MV-4-11 (cell line): ENCODE measurements at places on chromosomes 2 and 18.
A peak's percentile ranks its signal among the peaks of the same experiment; 100 is the strongest.

GRCh38 chr18:34543945-34544344, 166.2 kb upstream of the DTNA start:
- DNase-seq, result peak; percentile 16

DNA sequence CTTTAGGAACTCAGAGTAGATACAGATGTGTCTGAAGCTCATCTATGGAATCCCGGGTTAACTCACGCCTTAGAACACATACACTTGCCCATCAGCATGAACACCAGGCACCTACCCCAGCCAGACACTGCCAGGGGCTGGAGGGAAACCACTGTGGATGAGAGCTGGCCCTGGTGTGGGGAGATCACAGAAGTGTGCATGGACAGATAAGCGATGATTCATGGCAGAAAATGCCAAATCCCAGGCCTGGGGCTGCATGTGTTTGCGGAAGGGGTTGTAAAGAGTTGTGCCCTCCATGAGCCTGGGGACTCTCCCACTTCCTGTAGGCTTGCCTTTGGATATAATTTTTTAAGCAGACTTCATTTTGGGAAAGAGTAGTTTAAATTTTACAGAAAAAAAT, 193.4 kb downstream of the FHOD3 start:
- no peak for DNase-seq

DNA sequence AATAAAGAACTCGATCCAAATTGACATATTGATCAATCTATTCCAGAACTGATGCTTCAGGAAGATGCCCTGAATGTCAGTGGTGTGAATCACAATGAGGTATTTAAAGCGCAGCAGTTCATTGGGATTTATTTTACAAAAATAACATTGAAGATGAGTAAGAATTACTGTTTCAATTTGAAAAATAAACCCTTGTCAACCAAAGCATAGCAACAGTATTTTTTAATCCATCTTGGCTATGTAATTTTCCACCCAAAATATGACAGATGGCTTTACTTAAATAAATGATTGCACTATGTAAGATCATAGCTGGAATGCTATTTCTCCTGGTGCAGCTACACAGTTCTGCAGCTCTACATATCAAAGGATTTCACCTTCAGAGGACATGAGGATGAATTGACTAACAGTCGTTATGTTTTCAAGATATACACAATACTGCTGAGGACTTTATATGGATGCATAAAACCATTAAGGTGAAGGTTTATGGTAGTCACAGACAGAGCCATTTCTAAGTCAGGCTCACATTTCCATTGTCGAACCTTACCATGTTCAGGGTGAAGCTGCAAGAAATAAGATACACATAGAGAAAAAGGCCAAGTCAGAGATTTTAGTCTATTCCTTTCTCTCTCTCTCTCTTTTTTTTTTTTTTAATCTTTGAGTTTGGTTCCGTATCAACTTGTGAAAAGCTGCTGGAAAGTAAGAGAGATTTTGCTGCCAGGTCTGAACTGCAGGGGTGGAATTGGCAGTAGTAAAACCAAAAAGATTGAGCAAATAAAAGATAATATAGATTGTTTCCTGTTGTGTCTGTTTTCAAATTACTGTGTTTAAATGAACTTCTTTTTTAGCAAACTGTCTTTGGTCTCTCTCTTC, 398.0 kb upstream of the CDH20 start:
- DNase-seq, result no peak

- no peak for DNase-seq
These were observed 100.7 kb downstream of the DTNB start for GRCh38 chr2:25572638-25573037.

- no peak for DNase-seq
These were observed 1048.4 kb upstream of the CDH2 start for GRCh38 chr18:29225351-29225750.

DNA sequence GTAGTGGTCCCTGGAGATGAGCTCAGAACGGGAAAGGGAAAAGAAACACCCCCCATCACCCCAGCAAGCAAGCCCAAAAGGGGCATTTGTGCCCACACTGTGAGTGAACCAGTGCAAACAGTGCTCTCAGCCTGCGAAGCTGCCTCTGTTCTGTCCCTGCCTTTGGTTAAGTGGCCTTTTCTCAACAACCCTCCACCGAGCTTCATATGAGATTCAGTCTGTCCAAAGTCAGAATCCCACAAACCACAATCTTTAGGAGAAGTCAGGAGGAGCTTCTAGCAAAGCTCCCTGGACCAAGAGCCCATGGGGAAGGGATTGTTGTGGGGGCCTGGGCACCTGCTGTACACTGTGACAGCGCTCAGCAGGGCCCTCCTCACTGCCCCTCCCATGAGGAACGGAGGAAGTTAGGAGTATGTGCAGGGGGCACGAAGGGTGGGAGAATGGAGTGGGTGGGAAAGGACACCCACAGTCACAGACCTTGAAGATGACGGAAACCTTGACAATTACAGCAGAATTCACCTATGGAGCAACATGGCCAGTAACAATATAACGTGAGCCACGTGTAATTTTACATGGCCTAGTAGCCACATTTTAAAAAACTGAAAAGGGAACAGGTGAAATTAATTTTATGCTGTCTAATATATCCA, 119.5 kb downstream of the SMAD7 start:
- peak; percentile 26 for DNase-seq

DNA sequence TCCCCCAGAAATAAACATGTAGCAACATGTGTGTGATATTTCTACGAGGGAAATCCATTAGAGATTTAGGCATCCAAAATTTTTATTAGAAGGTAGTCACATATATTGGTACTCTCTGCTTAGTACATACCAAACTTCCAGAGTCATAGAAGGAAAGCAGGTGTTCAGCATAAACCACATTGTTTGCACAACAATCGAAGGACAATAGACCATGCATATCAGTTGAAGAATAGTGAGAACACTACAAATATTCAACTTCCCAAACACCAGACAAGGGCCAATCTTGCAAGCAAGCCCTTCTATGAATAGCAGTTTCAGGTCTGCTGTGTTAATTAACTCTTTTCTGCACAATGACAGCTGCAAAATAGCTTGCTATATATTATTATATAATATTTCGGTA, 702.2 kb downstream of the ERBB4 start:
- no peak for DNase-seq

- DNase-seq, result no peak
These were observed 30.8 kb downstream of the FBXO48 start for GRCh38 chr2:68436270-68436669.

GRCh38 chr2:143289025-143289424, 159.8 kb downstream of the ARHGAP15 start:
- DNase-seq, result no peak

- DNase-seq, result no peak
These were observed 161.7 kb upstream of the ZNF236 start for GRCh38 chr18:76660571-76661192.

DNA sequence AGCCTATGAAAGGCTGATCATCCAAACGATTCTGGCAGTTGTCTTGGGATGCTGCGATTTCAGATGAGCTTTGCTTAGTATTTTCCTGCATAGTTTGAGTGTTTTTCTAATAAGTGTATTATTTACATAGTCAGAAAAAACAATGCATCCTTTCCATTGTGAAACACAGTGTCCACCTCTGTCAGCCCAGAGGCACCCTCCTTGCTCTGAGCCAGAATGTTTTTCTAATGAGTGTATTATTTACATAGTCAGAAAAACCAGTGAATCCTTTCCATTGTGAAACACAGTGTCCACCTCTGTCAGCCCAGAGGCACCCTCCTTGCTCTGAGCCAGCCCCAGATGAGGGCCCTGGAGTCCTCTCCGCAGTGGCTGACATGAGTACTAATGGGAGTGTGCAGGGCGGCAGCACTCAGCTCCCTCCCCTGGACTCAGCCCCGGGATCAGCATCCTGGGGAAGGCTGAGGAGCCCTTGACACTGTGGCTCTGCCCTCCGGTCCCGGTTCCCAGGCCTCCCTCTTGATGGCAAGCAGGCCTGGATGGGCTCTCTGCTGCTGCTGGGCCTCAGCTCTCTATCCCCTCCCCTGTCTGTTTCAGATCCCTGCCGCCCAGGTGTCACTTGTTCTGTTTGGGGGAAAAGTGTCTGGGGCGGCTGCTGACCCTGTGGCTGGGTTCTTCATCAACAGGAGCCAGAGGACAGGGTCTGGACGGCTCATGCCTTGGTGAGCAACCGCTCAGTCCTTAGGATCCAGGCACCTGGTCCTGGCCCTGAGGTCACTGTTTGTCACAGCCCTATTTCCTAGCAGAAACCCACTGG, 5.9 kb downstream of the MFSD2B start:
- no peak for DNase-seq

DNA sequence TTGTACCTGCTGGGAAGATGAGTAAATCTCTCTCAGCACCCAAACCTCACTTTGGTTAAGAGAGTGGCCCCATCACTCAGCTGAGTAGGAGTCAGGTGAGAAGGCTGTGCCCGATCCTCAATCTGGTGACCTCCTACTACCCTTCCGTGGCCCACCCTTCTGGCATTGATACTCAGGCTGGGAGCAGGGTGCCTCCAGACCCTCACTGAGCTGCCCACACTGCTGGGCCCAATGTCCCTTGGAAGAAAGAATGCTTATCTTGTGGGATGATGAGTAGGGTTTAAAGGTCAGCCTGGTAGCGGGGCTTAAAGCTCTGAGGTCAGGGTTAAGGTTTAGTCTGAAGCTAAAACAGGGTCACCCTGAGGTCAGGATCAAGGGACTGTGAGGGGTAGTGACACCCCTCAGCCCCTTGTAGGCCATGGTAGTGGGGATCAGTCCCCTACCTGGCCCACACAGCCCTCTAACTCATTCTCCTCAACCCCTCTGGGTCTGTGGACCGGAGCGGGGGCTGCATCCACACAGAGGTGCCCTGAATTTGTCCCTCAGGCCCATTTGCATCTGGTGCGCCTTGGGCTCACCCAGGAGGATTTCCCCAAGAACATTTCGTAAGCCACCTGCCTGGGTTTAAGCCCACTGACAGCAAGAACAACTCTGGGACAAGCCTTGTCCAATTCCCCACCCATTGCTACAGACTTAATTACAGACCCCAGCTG, 123.8 kb downstream of the CYP26B1 start:
- no peak for DNase-seq

GRCh38 chr2:69711971-69712370, 30.0 kb upstream of the ANXA4 start:
- DNase-seq, result no peak

DNA sequence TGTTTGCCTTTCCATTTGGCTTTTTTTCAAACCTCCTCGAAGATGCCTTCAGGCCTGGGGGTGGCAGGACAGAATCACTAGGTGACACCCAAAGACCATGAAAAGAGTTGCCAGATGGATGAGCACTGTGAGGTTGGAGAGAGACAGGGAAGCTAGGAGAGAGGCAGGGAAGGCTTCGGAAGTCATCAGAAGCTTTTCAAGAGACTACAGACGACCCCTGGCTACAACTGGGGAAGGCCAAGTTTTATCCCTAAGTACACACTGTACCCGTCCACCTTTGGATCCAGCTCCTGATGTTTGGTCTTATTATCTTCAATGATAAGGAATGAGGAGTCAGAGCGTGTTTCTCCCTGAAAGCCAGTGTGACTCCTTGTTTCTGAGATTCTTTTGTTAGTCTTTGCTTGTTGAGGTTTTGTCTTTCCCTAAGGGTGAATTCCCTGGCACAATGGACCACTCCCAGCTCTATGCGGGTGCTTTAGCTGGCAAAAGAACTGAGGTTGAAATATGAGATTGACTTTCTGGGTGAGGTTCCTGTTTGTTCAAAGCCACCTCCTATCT, 33.4 kb upstream of the SLC9A2 start:
- DNase-seq, result no peak

GRCh38 chr18:9082711-9083510, 19.6 kb upstream of the NDUFV2 start:
- DNase-seq, result peak; percentile 39

DNA sequence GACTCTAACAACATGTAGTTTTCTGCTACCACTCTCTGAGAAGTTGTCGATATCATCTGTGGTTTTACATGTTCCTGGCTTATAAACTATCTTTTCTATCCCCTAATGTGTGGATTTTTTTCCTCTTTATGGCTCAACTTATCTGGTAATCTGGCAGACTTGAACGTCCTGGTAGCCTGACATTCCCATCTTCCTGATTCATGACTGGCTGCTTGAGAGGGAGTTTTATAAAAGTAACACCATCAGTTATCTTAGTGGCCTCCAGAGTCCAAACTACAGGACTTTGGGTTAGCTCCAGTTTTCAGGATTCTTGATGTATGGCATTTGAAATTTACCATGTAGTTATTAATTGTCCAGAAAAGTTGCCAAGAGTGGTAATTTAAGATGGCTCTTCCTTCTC, 174.0 kb upstream of the GULP1 start:
- no peak for DNase-seq

DNA sequence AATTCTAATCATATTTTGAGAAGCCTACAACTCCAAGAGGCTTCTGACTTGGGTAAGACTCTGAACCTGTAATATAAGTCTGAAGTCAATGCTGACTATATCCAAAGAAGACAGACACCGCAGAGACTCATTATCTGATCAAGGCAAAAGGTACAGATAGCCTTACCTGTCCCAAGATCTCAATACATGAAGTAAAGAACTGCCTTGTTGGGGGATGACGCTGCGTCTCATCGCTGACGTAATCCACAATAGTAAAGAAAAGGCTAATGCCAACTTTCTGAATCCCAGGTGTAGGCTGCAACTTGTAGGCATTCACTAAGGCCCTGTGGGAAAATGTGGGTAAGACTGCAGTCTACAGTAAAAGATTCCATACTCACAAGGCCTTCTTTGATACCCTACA, 62.1 kb downstream of the SIGLEC15 start:
- DNase-seq, result no peak

DNA sequence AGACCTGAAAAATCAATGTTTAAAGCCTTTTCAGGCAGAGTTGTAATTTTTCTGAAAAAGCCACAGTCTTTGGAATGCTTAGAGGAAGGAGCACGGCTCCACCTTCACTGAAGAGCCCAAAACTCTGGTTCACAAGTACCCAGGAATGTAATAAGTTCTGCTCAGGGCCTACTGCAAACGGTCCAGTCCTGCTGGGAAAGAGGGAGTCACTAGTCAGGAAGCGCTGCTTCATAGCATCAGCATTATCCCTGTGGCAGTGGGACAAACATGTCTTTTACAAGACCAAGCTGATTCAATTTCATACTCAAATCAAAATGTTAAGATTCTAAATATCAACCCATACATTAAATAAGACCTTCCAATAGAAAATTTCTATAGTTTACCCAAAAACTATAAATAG, 152.9 kb upstream of the PGAP1 start:
- no peak for DNase-seq

- no peak for DNase-seq
These were observed 225.3 kb upstream of the AGAP1 start for GRCh38 chr2:235268535-235268934.
